ENCODE measurements at places on chromosomes 5 and 9.

GRCh38 chr5:146744068-146744745 lies 134.3 kb downstream of the PPP2R2B start:
- DNase-seq: no peak

DNA sequence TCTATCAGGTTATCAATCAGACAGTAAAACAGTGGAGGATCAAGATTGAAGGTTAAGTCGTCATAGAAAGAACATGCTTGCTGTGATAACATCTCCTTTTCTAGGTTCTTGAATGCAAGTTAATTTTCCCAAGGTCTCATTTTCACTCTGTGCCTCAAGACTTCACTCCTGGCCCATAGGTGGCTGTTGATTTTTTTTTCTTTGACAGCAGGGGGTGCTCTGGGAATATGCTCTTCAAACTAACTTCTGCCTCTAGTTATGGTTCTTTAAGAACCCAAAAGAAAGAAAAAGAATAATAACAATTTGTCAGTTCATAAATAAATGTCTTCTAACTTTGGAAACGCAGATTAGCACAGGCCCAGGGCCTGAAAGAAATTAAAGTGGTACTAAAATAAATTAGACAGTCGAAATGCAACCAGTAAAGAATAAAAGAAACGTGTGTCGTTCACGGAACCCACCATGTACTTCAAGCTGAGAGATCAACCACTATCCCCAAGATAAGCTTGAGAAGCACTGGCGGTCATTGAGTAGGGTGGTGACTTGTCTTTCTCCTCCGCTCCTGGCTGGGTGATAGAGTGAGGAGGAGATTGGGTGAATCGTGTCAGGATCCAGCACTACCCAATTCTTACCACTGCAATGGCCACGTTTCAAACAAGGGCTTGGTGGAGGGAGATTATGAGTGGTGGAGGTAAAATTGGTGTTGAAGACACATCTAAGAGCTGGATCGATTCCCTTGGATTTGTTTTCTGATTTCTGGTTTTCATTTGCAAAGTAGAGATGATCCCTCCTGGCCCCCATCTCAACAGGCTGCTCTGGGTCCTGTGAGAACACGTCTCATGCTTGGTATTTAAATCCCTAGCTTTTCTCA lies 93.4 kb upstream of the IRX4 start:
- DNase-seq: no peak

GRCh38 chr9:8723195-8723594 lies 923.6 kb upstream of the DMAC1 start:
- DNase-seq: no peak

- peak; percentile 18 for DNase-seq
Observed at GRCh38 chr5:44774279-44774880, 34.4 kb upstream of the MRPS30 start.
